ENCODE measurements at places on chromosomes 13 and 19.
A peak's percentile ranks its signal among the peaks of the same experiment; 100 is the strongest.

DNA sequence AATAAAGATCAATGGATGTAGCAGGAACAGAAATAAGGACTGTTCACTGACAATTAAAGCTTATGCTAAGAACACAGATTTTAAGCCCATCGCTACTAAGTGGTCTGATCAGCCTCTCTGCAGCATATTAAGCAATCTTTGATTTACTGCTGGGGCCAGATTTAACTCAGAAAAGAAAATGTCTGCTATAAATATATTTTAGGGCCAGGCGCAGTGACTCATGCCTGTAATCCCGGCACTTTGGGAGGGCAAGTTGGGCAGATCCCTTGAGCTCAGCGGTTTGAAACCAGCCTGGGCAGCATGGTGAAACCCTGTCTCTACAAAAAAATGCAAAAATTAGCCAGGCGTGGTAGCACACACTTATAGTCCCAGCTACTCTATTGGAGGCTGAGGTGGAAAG is 43.0 kb downstream of the METTL21C start:
- DNase-seq, result no peak

GRCh38 chr19:34291235-34291634 is 36.9 kb downstream of the GARRE1 start:
- DNase-seq, result no peak

DNA sequence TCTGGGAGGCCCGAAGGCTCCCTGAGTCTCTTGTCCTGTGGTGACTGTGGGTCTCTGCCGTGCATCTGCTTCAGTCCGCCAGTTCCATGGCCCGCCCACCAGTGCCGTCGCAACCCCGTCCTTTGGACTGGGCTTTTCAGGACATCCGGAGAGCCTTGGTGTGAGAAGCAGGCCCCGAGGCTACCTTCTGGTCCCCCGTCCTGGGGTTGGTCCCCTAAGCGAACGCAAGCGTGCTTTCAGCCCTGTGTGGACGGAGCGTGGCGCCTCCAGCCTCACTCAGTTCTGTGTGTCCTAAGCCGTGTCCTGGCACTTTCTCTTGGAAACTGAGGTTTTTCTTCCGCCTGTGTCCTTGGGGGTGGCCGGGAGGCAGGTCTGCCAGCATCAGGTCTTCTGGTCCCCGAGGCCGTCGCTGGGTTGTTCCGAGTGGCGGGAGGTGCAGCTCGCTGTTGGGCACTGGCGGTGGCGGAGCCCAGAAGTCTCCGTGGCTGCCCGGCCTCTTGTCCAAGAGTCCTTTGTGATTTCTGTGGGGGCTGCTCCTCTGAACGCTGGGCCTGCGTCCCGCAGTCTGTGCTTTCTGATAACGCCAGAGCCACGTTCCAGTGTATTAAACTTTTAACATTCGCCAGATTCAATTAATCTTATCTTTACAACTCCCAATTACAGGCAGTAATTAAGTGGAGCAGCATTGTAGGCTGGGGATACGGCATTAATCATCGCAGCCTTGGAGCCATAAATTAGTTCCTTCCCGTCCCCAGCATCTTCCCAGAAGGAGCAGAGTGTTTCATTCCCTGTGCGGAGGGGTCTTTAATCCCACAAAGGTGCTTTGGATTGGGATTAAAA is 99.5 kb downstream of the KDM4B start:
- no peak for DNase-seq

GRCh38 chr19:1318678-1319471 is 33.2 kb downstream of the EFNA2 start:
- DNase-seq, result no peak

- DNase-seq, result peak; percentile 40
Observed at GRCh38 chr13:30810801-30811200, 75.5 kb downstream of the ALOX5AP start.

DNA sequence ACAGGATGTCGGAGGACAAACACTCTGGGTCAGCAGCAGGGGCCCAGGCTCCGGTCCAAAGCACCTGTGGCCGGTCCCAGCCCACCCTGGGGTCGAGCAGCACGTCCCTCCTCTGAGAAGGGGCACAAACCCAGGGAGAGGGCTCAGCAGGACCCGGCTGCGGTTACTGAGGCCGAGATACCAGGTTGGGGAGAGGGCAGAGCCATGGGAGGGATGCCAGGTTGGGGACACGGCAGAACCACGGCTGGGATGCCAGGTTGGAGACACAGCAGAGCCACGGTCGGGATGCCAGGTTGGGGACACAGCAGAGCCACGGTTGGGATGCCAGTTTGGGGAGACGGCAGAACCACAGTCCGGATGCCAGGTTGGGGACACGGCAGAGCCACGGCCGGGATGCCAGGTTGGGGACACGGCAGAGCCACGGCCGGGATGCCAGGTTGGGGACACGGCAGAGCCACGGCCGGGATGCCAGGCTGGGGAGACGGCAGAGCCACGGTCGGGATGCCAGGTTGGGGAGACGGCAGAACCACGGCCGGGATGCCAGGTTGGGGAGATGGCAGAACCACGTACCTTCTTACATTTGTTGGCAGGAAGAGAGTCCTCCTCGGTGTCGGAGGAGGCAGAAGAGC is 18.5 kb downstream of the MIER2 start:
- no peak for DNase-seq

- DNase-seq, result no peak
Observed at GRCh38 chr19:39190768-39191167, 6.0 kb upstream of the NCCRP1 start.

DNA sequence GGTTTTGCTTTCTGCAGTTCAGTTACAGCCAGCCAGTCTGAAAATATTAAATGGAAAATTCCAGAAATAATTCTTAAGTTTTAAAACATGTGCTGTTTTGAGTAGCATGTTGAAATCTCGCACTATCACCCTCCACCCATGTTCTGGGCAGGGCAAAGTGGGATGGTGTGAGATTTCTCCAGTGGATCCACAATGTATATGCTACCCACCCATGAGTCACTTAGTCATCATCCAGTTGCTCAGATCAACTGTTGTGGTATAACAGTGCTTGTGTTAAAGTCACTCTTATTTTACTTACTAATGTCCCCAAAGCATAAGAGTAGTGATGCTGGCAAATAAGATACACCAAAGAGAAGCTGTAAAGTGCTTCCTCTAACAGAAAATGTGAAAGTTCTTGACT is 56.4 kb downstream of the CYSLTR2 start:
- DNase-seq, result no peak

- DNase-seq, result no peak
Observed at GRCh38 chr19:28037186-28037585, 1175.8 kb downstream of the UQCRFS1 start.

DNA sequence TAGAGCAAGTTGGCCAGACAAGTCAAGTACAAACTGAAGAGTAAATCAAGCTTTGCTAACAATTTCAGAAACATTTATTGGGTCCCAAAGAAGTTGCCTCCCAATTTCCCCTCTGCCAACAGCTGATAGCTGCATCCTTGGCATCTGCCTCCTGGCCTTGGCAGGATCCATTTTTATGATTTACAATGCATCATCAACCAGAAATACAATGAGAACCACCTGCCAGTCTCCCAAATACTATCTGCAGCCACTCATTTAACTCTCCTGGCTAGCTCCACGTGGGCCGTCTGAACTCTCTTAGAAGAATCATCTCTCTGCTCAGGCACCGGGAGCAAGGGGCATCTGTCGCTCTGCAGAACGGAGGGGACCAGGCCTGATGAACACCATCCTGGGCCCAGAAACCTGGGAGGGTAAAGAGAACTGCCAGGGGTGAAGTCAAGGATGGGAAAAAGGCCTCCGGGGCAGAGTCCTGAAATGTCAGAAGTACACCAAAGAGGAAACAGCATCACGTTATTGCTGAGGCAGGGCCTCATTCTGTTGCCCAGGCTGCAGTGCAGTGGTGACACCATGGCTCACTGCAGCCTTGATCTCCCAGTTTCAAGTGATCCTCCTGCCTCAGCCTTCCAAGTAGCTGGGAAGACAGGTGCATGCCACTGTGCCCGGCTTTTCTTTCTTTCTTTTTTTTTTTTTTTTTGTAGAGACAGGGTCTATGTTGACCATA is 2.6 kb downstream of the LONP1 start:
- no peak for DNase-seq

DNA sequence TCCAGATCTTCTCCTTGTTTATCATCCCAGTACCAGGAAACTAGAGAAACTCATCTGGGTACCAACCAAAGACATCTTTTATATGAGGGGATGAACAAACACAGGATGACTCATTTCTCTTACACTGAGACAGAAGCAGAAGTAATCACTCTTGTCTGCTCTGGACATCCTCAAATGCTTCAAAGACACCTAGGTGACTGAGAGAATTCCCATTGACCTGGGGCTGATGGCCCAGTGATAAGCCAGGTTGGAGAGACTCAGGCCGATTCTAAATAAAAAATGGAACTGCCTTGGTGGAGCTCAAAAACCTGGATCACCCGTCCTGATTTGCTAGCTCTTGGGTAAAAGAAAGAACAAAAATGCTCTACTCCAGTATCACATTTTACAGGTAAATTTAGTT is 182.2 kb downstream of the ZNF486 start:
- DNase-seq, result no peak

GRCh38 chr13:80101040-80101439 is 239.9 kb downstream of the SPRY2 start:
- no peak for DNase-seq

- no peak for DNase-seq
Observed at GRCh38 chr13:23504180-23504579, 66.0 kb upstream of the TNFRSF19 start.

- DNase-seq, result no peak
Observed at GRCh38 chr19:650121-650520, 10.4 kb downstream of the FGF22 start.

- DNase-seq, result no peak
Observed at GRCh38 chr19:10567656-10568055, 1.1 kb downstream of the CDKN2D start.

GRCh38 chr13:110436276-110436675 is 125.2 kb downstream of the RAB20 start:
- no peak for DNase-seq

DNA sequence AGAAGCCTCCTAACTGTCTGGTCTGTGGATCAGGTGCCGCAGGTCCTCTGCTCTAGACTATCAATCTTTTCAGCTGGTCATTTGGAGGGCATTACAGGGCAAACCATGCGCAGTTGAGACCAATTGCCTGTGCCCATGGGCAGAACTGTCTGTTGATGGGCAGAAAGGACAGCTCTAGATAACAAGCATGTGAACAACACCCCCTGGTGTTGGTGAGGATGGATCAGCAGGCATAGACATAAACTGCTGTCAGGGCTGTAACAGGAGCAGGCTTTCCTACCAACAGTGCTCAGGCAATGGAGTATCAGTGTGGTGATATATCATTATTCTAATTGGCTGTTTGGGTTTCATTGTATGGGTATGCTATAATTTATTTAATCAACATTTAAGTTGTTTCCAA is 104.7 kb upstream of the KL start:
- no peak for DNase-seq

- no peak for DNase-seq
Observed at GRCh38 chr13:30870049-30870884, 35.8 kb upstream of the MEDAG start.

DNA sequence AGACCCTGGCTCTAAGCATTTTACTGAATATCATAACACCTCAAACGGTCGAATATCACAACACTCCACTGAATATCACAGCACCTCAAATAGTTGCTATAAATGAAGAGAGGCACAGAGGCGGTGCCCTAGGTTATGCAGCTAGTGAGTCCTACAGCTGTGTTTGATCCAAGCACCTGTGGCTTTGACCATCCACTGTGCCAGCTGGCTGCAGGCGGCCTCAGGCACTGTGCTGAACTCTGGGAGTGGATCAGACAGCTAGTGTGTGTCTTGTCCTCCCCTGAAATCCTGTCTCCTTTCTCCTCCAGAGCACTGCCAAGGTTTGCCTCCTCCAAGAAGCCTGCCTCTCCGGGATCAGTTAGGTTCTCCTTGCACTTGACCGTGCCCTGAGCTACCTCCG is 7.3 kb downstream of the NOSIP start:
- DNase-seq, result no peak

- no peak for DNase-seq
Observed at GRCh38 chr19:38686530-38686888, 39.1 kb downstream of the ACTN4 start.

- peak; percentile 81 for DNase-seq
Observed at GRCh38 chr19:1163283-1163933, 10.7 kb downstream of the SBNO2 start.

- no peak for DNase-seq
Observed at GRCh38 chr13:32432856-32433255, 4.9 kb upstream of the N4BP2L1 start.

- peak; percentile 87 for DNase-seq
Observed at GRCh38 chr19:5961969-5962945, 15.7 kb downstream of the RANBP3 start.

GRCh38 chr13:46010148-46010547 is 42.4 kb downstream of the ZC3H13 start:
- DNase-seq, result no peak

- no peak for DNase-seq
Observed at GRCh38 chr19:18613589-18614234, 1.0 kb downstream of the TMEM59L start.

DNA sequence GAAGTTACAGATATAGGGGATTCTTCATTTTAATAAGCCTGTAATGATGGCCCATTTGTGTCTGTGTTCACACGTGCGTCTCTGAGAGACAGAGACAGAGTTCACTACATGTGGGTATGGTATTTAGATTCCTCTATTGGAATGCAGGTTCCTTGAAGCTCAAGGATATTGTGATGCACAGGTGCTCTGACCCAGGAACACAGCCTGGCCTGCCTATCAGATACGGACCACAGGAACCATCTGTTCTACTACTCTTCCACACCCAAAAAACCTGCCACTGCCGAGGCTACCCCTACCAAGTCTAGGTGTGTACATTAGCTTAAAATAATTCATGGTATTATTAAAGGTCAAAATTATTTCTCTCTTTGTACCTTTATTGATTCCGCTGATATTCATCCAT is 289.2 kb downstream of the ATP8A2 start:
- no peak for DNase-seq

DNA sequence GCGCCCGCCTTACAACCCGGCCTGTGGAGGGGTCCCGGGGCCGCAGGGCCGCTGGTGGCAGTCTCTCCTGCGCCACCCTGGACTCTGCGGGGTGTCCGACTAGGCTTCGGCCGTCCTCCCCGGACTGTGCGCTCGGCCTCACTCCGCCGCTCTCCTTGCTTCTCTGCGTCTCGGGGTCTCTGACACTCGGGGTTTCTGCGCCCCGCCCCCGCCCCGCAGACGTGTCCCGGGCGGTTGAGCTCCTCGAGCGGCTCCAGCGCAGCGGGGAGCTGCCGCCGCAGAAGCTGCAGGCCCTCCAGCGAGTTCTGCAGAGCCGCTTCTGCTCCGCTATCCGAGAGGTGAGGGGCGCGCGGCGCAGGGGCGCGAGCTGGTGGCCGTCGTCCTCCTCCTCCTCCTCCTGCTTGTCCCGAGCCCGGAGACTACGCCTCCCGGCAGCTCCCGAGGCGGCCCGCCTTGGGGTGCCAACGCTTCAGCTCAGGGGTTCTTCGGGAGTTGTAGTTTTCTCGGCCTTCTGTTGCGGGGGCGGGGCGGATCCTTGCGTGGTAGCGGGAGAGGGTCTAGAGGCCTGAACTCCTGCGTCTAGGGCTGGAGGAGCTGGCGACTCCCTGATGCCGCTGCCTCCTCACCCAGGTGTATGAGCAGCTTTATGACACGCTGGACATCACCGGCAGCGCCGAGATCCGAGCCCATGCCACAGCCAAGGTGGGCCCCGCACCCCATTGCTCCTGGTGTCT is 627 bp downstream of the LIN7B start:
- peak; percentile 88 for DNase-seq

Measured in spleen (tissue), 13 donors.